ENCODE measurements at places on chromosomes 2 and 18.

- DNase-seq: no peak
These were observed 87.7 kb downstream of the PTGR3 start for GRCh38 chr18:75121266-75121665.

GRCh38 chr18:28650860-28651259 lies 473.9 kb upstream of the CDH2 start:
- no peak for DNase-seq

- DNase-seq: no peak
These were observed 1.3 kb downstream of the COL6A3 start for GRCh38 chr2:237412646-237412987.

DNA sequence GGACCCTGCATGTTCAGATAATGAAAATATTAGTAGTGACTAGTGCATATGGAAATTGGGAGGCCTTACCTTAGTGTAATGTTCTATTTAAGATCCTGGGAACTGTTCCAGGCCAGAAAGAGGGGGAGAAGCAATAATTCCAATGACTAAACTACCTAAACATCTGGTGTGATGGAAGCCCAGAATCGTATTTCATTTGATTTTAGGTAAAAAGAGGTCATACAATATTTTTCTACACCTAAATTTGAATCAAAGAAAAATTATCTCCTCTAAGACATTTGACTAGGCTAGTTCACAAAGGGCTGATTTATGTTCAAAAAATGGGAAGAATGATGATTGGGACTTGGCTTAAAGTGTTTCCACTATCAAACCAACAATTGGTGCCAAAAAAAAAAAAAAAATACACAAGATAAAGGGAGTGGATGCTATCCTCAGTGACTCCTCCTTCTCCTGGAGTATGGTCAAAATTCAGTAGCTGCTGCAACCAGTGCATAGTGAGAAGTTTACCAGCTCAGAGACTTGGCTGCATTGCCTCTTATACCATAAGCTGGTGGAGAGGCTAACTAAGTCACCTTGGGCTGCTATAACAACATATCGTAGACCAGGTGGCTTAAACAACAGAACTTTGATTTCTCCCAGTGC lies 1038.3 kb upstream of the ACVR2A start:
- no peak for DNase-seq

GRCh38 chr2:208153156-208153555 lies 7.2 kb upstream of the CRYGB start:
- no peak for DNase-seq

GRCh38 chr2:50854381-50854780 lies 177.6 kb downstream of the NRXN1 start:
- DNase-seq: no peak

DNA sequence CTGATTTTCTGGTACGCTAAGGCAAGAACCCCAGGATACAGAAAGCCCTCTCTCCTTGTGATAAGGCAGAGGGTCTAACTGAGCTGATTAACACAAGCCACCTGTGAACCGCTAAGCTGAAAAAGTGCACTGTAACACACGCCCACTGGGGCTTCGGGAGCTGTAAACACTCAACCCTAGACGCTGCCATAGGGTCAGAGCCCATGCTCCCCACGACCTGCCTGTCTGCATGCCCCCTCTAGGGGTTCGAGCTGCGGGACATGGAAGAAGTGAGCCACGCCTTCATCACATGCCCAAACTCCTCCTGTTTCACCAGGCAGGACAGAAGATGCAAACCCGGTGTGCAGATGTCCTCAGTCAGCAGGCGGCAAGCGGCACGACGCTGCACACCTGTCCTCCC lies 173.9 kb upstream of the RAB12 start:
- DNase-seq: no peak

GRCh38 chr2:627926-628560 lies 49.2 kb downstream of the TMEM18 start:
- DNase-seq: no peak

- DNase-seq: no peak
These were observed 207.6 kb downstream of the L3MBTL4 start for GRCh38 chr18:6207116-6207515.

- DNase-seq: no peak
These were observed 153.3 kb downstream of the ZNF236 start for GRCh38 chr18:76975577-76976110.

DNA sequence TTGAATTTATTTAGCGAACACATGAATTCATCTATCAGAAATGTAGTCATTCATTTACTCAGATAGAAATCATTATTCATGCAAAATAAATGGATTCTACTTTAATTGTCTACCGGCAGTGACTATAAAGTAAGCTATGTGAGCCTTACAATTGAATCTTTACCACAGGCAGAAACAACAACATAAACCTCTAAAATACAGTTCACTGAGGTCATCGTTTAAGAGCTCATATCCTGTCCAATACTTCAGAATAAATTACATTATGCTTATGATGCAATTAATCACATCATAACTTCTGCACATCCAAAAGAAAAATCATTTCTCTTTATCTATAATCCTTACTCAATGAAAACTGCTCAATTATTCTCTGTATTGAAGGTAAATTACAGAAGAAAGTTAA lies 244.7 kb downstream of the HNMT start:
- DNase-seq: no peak

GRCh38 chr2:105071379-105071778 lies 33.5 kb downstream of the MRPS9 start:
- DNase-seq: no peak

DNA sequence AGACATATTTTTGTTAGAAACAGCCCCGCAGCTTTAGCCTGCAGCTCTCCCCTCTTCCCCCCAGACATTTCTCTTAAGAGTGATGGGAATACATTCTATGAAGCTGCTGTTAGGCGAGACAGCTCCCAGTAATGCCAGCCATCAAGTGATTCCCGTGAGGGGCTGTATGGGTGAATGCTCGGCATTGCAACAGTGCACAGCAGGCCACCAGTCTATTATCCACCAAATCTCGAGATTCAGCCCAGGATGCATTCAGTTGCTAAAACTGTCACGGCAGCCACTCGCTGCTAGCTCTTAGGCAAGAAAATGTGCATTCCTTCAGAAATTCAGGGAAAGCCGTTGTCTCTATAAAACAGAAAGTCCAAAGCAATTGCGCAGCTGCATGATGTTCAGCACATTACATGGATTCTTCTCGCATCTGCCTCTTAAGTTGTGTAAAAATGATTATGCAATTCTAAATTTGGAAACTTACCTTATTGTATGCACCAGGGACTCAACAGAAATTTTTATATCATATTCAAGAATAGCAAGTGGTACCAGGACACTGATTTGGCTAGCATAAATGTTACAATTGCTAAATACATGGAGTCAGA lies 211.3 kb upstream of the ARL4C start:
- DNase-seq: no peak
